ENCODE measurements at places on chromosomes 6 and 20.
A peak's percentile ranks its signal among the peaks of the same experiment; 100 is the strongest.

GRCh38 chr6:129069006-129069405 is 186.1 kb downstream of the LAMA2 start:
- DNase-seq = no peak

DNA sequence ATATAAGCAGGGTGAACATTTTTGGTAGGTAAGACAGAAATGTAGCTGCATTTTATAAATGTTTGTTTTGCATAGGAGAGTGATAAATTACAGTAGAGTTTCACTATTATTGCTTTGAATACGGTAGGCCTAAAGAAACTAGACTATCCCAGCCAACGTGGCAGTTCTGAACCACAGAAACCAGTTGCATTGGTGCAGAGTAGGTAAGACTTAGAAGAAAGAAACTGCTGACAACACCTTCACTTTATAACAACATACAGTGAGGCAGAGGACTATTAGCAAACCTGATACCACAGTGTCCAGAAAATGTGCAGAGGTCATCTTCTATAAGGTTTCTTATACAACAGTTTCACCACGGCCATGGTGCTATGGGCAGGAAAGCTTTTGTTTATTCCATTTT is 566.1 kb downstream of the KIF16B start:
- DNase-seq = no peak

- DNase-seq = no peak
These were observed 283.9 kb downstream of the SMOC2 start for GRCh38 chr6:168724669-168725570.

- DNase-seq = no peak
These were observed 307.2 kb downstream of the FRK start for GRCh38 chr6:115753446-115753845.

- no peak for DNase-seq
These were observed 19.9 kb downstream of the GLYATL3 start for GRCh38 chr6:49519660-49520059.

GRCh38 chr6:81697559-81697958 is 54.9 kb downstream of the TENT5A start:
- DNase-seq = no peak

DNA sequence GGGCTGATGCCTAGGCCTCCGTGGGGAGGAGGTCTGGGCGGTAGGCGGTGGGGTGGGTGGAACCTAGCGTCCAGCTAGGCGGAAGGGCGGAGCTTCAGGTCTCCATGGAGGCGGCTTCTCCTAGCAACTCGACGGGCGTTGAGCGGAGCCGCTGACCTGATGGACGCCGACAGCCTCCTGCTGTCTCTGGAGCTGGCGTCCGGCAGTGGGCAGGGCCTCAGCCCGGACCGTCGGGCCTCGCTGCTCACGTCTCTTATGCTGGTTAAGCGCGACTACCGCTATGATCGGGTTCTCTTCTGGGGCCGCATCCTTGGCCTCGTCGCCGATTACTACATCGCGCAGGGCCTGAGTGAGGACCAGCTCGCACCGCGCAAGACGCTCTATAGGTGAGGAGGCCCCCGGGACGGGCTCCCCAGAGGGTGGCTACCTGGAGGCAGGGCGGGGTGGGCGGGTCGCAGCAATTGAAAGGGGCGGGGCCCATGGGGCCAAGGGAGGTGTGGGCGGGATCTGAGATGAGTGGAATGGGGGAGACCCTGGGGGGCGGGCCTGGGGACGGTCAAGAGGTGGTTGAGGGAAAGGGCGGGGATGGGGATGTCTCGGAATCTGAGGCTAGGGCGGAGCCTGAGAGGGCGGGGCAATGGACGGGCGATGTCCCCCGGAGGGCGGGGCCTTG is at the start of gene RSPH9:
Gene RSPH9 (plus strand): TSS at position 97 of the 673 bp plus-strand sequence. CDS start 63 bp downstream, at position 160.
- no peak for DNase-seq

DNA sequence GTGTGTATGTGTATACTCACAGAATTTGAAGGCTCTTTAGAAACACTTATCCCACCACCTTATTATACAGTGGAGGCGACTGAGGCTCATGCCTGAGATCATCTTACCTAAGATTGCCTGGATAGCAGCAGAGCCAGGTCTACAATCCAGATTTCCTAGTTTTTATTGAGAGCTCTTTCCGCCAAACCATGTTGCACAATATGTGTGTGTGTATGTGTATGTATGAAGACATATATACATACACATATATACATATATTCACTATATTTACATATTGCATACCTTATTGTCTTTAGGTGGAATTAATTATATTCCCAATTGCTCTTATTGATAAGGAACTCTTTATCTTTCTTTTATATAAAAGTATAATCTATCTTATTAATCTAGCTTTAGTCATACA is 130.6 kb downstream of the AFG1L start:
- DNase-seq = no peak

DNA sequence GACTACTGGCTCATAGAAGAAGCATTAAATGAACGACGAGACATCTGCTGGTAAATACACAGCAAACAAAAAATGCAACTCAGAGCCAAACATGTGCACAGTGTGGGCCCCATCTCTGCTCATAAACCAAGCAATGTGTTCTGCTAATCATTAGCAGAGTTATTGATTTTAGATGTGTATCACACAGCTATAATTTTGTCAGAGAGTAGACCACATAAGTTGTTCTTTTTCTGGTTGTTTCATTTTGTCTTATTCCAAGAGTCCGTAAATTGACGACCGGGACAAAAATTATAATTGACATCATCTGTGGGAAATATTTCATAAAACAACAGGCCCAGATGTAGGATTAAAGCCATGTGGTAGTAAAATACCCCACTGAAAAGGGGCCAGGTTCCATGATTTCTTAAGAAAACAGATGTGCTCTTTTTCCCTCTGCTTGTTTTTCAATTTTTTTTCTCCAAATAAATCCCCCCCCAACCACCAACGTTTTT is 423.6 kb downstream of the HAO1 start:
- DNase-seq = no peak

DNA sequence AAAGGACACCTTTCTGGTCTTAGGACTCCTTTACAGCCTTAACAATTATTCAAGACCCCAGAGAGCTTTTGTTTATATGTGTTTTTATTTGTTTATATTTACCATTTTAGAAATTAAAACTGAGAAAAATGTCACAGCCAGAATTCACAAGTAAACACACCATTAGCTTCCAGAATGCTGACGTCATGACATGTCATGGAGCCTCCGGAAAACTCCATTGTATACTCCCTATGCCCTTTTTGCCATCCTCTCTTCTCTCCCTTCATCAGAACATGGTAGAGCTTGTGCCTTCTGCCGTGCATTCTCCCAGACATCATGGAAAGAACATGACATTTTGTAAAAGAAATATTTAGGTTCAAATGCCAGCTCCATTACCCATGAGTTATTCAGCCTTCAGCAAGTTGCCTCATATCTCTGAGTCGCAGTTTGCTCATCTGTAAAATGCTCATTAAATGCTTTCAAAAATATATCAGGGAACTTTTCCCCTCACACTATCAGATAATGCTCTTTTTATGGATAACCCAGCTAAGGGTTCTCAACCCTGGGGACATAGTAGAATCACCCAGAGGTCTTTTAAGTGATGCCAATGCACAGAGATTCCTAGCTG is 27.8 kb downstream of the TNFAIP3 start:
- DNase-seq = no peak

DNA sequence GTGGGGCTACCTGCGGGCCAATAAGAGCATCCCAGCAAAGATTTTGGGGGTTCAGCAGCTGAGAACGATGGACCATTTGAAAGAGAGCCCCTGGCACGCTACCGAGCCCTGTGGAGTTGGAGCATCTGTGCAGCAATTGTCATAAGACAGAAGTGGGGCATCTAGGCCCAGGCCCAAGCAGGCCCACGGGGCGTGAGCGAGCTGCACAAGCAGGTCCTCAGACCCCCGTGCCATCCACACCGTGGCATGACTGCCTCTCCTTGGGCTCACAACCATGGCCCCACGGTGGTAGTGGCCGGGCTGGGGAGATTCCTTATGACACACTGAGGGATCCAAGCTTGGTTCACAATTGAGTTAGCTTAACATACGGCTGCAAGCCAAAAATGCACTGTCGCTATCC is 103.3 kb upstream of the AGPAT4 start:
- DNase-seq = no peak

DNA sequence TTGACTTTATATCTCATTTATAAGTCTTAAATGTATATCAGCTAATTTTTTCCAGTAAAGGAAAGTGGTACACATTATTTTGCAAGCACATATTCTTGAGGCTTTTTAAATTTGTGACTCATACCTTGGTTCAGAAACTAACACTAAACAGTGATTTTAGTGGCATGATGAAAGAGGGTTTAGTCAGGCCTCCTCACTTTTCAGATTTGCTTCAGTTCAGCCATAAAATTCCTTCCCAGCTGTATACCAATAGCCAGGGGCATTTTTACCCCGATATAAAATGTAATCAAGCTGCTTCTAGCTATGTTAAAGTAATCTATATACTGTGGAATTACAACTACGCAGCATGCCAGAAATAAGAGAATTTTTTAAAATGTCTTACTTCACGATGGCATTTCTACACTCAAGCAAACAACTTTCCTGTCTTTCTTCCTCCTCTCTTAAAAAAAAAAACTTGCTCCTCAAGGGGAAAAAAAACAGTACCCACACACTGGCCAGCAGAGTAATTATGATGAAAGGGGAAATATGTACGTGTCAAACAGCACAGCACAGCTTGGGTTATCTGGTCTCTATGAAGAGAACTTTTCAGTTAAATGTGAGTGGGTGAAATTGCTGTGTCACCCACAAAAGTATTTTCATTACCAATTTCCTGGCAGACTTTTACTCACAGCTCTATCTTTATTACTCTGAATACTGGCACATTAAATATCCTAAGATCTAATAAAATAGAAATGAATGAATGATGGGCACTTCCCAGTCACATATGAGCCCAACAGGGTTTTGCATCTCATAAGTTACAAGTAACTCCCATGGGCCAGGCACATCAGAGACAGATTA is 244.8 kb upstream of the TENT5A start:
- peak; percentile 88 for DNase-seq

DNA sequence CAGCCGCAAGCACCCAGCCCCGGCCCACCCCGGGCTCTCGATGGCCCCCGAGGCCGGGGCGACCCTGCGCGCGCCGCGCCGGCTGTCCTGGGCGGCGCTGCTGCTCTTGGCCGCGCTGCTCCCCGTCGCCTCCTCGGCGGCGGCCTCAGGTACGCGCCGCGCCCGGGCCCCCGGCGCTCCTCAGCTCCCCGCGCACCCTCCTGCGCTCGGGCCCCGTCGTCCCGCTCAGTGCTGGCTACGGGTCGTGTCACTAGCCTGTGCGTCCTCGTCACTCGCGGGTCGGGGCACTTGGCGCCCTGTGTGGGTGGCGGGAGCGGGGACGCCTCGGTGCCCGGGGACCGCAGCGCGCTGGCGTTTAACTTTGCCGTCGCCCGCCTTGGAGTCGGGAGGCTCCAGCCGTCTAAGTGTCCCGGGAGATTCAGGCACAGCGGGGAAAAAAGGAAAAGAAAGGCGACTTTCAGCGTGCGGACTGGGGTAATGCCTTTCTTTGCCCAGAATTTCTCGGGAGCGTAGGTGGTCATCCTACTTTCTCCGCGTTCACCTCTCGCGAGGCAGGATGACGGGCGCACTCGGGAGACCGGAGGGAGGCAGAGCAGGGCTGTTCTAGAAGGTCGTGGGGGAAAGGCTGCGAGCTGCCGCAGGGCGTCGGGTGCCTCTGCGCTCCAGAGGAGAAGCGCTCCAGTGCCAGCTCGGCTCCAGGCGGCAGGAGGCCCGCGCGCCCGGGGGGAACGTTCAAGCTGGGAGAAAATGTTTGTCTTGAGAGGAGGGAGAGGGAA is 545 bp downstream of the FNDC1 start:
- peak; percentile 15 for DNase-seq

- no peak for DNase-seq
These were observed 188.2 kb downstream of the CDKAL1 start for GRCh38 chr6:20722455-20722854.

- DNase-seq = no peak
These were observed 6.3 kb downstream of the OXT start for GRCh38 chr20:3077618-3078134.

- no peak for DNase-seq
These were observed 24.1 kb upstream of the SULF2 start for GRCh38 chr20:47809161-47809960.

GRCh38 chr6:101281266-101281665 is 112.2 kb upstream of the GRIK2 start:
- no peak for DNase-seq

- DNase-seq = no peak
These were observed 35.9 kb downstream of the SRC start for GRCh38 chr20:37381621-37382471.

DNA sequence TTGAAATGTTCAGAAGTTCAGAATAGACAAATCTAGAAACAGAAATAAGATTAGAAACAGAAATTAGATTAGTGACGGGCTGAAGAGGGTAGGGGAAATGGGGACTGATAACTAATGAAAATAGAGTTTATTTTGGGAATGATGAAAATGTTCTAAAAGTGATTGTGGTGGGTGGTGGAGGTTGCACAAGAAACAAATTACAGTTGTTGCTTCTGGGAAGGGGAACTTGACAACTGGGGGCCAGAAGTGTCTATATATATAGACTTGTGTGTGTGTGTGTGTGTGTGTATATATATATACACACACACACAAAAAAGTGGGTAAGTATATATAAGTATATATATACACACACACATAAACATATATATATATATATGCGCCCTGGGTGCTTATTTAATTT is 86.5 kb upstream of the RREB1 start:
- no peak for DNase-seq

DNA sequence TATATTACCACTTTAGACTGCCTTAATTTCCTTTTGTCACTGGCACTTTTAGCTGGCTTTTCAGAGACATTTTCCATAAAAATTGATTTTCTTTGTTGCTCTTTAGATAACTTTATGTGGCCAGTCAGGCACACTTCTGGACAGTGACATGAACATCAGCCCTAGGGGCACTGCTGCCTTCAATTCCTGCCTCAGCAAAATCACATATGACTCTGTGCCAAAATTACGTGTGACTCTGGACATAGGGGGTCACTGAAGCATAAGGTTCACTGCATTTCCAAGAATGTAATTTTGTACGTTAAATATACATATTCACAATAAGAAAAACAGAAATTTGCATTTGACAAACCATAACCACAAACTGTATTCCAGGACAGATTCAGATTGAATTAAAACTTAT is 66.5 kb downstream of the ESF1 start:
- DNase-seq = no peak

- no peak for DNase-seq
These were observed 7.6 kb upstream of the BTN2A2 start for GRCh38 chr6:26375270-26375669.

DNA sequence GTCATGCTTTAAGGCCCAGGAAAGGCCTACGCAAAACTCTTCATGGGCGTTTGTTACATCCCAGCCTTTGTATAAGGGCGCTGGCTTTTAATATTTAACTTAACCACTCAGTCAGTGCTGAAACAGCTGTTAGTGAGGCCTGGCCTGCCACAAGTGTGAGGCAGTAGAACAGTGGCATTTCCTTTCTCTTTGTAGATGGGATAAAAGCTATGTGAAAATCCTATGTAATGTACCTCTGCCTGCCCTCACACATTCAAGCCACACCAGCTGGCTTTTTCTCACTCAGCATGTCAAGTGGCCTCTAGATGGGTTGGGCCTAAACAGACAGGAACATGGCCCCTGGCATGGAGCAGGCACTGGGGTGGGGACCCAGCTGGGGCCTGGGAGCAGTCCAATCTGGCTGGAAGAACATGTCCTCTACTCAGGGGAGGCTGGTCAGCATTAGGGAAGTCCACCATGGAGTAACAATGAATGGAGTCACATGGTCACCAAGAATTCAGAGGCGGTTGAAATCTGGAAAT is 20.7 kb downstream of the CGA start:
- no peak for DNase-seq

GRCh38 chr6:26476896-26477295 is 19.1 kb downstream of the BTN2A1 start:
- no peak for DNase-seq

- no peak for DNase-seq
These were observed 14.6 kb upstream of the SNX9 start for GRCh38 chr6:157808405-157808950.

- no peak for DNase-seq
These were observed 57.2 kb upstream of the MTRF1L start for GRCh38 chr6:153059757-153060156.

Data from NCI-H460 (cell line).